ENCODE measurements at places on chromosomes 6 and 20. TPM values are rescaled to one million over a fixed set of nuclear protein-coding genes. Genes with fewer than 3 reads are reported as not detected.

DNA sequence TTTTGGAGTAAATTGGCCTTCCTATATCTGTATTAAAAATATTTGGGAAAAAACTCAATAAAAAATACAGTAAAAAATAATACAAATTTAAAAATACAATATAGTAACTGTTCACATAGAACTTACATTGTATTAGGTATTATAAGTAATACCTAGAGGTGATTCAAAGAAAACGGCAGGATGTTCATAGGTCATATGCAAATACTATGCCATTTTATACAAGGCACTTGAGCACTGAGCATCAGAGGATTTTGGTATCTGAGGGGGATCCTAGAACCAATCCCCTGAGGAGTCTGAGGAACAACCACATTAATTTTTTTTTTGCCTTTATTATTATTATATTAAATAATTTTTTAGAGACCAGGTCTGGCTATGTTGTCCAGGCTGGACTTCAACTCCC is 41.7 kb downstream of the RNGTT start:
- no peak for DNase-seq

The SDC4 gene
- total RNA-seq, result 126 TPM

GRCh38 chr6:12011276-12012037 is 655 bp upstream of the HIVEP1 start:
- DNase-seq, result peak; percentile 95

The SLC35D3 gene
- not detected for total RNA-seq

GRCh38 chr20:48901326-48901725 is 20.2 kb upstream of the ARFGEF2 start:
- DNase-seq, result no peak

DNA sequence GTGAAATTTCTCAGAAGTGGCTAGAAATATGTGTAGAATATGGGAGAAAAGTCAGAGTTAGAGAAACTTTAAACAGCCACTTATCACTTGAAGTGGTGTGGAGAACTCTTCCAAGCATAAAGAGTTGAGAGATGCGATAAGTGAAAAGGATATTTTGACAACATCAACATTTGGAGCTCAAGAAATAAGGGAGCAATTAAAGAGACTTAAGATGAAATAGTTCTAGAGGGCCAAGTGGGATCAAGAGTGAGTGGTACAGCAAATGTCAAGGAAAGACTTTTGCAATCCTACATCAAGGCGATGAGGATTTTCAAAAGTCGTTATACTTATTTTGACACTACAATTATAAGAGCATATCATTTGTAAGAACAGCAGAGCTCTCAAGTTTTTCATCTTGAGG is 9.6 kb downstream of the RSPH4A start:
- no peak for DNase-seq

GRCh38 chr20:62652041-62652893 is 10.0 kb downstream of the SLCO4A1 start:
- peak; percentile 92 for DNase-seq

The DYNLT1 gene
- total RNA-seq, result 99.8 TPM

DNA sequence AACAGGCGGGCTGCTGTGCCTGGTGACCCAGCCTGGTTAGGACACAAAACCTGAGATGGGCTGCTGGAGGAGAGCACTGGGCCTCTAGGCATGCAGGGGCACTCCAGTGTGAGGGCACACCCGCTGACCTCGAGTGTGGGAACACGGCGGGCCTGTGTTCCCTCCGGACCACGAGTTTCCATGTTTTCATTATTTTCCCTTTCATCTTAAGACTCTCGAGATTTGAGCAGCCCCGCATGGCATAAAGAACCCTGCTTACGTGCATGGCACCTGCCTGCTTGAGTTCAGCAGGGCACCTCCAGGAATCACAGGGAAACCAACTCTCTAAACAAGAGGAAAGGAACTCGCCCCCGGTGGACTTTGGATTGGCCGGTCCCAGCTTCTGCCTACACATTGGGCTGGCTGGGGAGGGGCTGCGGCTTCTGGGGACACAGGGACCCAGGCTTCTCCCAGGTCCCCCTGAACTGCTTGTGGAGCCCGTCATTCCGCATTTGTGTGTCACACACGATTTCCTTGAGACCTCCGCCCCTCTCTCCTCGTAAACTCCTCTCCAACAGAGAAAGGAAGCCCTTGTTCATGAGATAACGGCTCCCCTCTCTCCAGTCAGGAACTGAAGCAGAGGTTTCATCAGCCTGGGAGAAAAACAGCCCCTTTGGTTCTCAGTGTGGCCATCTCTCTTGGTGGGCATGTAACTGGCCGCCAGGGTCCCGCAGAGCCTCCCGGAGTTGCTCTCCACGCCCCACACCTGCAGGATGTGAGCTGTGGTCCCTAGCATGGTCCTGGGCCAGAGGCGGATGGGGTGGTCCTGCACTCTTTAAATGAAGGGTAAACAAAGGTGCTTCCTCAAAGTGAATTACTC is 181.8 kb downstream of the TTLL2 start:
- DNase-seq, result no peak

- no peak for DNase-seq
Observed at GRCh38 chr6:74408844-74409243, 712.8 kb downstream of the CD109 start.

DNA sequence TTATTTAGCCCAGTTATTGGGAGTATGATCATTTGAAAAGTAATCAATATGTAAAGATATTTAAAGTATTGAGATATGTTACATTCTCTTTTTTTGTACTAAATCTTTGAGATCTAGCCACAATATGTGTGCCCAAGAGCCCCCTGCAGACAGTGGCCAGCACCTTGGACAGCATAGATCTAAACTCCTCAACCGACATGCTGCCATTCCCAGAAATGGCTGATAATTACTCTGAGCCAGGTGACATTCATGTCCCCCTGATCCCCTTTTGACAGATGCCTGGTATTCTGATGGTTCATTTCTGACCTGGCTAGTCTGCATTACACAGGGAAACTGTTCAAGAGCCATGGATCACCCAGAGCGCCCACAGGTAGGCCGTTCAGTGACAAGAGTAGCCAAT is 177.1 kb downstream of the ZDHHC14 start:
- DNase-seq, result no peak

The FNDC1 gene
- total RNA-seq, result not detected

The GPR63 gene
- total RNA-seq, result 0.57 TPM

GRCh38 chr20:35305682-35306556 is 13.7 kb upstream of the FAM83C start:
- peak; percentile 100 for DNase-seq

Data from LHCN-M2 (cell line).